Stimulated activated CD8-positive, alpha-beta memory T cell treated with anti-CD3 and anti-CD28 coated beads, Interleukin-15, amount 100 ng/mL, for 48 hours (primary cell): ENCODE measurements at places on chromosomes 11 and 22.

DNA sequence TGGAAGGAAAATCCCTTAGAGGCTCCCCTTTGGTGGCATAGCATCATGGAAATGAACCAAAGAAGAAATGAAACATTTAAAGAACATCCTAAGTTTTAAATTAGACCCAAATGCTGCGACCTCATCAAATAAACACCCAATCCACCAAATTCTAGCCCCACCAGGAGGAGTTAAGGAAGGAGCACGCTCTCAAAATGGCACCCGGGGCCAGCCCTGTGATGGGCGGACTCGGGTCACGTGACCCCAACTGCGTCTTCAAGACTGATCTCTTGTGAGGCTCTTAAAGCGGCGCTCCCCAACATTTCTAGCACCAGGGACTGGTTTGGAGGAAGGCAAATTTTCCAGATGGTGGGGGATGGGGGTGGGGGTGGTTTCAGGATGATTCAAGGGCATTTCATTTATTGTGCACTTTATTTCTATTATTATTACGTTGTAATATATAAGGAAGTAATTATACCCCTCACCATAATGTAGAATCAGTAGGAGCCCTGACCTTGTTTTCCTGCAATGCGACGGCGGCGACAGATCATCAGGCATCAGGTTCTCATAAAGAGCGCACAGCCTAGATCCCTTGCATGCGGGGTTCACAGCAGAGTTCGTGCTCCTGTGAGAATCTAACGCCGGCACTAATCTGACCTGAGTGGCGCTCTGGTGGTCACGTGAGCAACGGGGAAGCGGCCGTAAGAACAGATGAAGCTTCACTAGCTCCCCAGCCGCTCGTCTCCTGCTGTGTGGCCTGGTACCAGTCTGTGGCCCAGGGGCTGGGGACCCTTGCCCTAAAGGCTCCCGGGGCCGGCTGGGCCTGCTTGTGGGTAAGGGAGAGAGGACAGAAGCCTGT lies 90.6 kb upstream of the SLC22A12 start:
- no peak for DNase-seq

DNA sequence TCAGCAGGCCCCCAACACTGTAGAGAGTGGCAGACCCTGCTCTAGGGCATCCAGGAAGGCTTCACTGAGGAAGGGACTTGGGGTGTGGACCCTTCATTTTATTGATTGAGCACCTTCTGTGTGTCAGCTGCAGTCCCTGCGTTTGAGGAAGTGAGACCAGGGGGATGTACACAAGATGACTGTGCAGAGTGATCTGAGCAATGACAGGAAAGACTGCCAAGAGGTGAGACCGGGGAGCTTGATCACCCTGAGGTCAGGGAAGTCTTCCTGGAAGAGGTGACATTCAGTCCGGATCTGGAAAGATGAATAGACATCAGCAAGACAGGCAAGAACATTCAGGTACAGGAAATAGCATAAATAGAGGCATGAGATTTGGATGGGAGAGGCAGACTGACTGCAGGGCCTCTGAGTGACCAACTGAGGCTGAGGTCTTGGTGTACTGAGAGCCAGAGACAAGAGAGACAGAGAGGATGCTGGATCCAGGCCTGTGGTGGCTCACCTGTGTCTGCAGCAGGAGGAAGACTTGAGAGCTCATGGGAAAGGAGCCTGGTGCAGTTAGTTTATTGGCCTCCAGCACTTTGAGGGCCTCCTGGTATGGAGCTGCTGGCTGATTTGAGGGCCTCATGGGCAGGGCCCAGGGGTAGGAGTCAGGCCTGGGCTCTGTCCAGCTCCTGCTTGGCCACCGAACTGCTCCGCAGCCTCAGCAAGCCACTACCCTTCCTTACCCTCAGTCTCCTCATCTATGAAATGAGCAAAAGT lies 5.2 kb downstream of the DGAT2 start:
- DNase-seq, result no peak

- DNase-seq, result no peak
Measured at GRCh38 chr11:78573681-78574080, 983 bp downstream of the NARS2 start.

DNA sequence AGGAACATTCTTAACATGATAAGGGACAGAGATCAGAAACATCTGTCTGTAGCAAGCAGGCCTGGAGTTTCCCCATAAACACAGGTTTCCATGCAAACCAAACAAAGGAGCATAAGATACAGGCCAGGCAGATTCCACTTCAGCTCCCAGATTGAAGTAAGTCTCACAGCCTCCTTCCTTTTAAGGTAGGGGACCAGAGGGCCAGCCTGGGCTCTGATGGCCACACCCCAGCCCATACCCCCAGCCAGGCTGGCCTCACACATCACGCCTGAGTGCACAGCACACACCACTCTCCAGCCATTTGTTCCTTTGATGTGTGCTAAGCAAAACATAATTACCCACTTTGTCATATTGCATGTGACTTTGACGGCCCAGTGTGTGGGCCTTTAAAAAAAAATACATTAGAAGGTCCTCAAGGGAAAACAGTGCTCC lies 518.7 kb downstream of the NTM start:
- no peak for DNase-seq
